COR-L47 (cell line): ENCODE measurements at places on chromosomes 2 and 18.

DNA sequence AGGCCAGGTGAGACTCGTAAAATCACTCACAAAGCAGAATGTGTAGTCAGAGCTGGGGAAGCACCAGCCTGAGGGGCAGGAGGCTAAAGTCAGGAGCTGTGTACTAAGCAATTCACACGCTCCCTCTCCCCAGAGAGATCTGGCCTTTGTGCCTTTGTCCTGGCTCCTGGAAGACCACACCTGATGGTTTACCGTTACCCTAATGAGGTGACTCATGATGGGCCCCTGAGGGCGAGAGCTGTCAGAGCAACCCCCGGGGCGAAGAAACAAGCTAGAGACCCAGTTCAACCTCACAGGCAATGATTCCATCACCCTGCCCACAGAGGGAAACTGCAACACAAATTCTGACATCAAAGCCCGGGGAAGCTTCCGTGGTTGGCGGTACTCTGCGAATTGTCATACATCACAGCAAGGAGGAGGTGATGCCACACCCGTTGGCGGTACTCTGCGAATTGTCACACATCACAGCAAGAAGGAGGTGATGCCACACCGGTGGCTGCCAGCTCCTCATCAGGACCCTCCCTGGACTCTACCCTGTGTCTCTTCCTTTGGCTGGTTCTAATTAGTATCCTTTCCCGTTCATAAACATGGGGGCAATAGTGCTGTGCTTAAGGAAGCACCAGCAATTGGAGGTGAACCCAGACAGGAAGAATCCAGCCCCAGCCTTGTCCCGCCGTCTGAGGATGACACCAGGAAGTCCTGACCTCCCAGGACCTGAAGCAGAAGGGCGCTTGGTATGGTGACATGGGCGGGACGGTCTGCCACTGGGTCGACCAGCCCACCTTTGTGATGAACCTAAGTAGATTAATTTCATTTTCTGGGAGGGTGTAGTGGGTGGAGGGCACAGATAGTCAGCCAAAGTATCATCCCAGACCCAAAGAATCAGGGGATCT lies 30.5 kb downstream of the B3GNT7 start:
- no peak for DNase-seq

- DNase-seq: no peak
Measured at GRCh38 chr2:48356701-48357325, 173.1 kb upstream of the STON1 start.

GRCh38 chr2:209381091-209381490 lies 42.8 kb upstream of the MAP2 start:
- DNase-seq: no peak

DNA sequence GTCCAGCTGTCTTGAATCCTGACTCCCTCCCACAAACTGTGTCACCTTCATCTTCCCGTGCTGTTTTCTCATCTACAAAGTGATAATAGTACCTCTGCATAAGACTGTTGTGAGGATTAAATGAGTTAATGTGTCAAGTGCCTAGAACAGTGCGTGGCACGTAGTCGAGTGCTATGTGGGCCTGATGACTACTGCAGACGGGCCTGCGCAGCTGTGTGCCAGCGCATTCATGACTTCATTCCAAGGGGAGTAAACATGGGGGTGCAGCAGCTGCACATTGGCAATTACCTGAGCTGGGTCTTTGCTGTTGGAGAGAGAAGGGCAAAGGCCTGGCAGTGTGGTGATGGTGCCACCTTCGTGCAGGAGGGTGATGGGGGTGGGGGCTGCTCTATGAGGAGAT lies 5.0 kb downstream of the TEX44 start:
- DNase-seq: no peak

DNA sequence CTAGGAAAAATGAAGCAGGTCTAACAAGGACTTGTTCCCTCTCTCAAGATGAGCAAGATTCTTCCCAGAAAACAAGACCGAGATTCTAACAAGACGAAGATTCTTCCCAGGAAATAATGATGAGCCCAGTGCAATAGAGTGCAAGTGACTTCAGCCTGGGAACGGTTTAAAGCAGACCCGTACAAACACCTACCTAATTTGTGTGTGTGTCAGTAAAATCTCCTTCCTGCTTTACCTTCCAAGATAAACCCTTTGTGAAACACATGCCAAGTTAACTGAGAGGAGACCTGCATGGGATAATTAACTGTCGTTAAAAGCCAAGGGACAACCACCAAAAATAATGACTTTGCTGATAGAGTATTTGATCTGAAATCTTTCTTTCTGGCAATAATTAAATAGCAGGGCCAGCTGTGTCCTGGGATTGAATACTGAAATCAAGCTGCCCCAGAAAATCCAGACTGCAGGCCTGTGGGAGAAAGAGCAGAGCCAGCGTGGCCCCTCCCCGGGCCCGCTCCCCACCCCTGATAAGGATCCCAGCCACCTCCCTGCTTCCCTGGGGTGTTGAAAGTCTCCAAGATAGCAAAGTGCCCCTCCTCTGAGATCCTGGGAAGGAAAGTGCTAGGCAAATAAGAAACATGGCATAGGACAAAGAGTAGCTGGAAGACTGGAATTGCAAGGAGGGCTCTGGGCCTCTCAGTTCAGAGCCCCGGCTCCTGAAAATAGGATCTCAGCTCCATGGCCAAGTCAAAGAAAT lies 145.5 kb downstream of the CYP26B1 start:
- DNase-seq: no peak

- DNase-seq: no peak
Measured at GRCh38 chr2:69624131-69624530, 19.4 kb downstream of the AAK1 start.

GRCh38 chr2:191582355-191582754 lies 95.6 kb upstream of the NABP1 start:
- DNase-seq: no peak

- DNase-seq: peak; percentile 14
Measured at GRCh38 chr2:127324635-127325034, 30.7 kb upstream of the ERCC3 start.
